T follicular helper cell (primary cell): ENCODE measurements at places on chromosomes 12 and 14.
A peak's percentile ranks its signal among the peaks of the same experiment; 100 is the strongest.

- DNase-seq = no peak
These were observed 737.9 kb downstream of the GALC start for GRCh38 chr14:87255058-87255457.

DNA sequence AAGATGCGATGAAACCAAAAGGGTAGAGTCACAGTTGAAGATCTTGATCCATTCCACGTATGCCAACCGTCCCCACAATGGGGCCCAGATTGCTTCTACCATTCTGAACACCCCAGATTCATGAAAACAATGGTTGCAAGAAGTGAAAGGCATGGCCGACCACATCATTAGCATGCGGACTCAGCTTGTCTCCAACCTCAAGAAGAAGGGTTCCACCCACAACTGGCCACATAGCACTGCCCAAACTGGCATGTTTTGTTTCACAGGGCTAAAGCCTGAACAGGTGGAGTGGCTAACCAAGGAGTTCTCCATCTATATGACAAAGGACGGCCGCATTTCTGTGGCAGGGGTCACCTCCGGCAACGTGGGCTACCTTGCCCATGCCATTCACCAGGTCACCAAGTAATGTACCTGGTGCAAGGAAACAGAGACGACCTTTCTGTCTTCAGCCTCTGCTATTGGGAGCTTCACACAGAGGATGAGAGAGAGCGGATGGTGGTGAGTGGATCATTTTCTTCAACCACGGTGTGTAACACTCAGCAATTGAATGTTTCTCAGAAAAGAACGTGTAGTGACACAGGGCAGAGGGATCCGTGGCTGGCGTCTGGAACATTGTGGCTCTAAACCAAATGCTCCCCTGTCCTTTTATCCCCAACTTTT lies 26.8 kb upstream of the CLEC2D start:
- no peak for DNase-seq

- DNase-seq = no peak
These were observed 23.1 kb downstream of the AEBP2 start for GRCh38 chr12:19462406-19462805.

GRCh38 chr12:52056801-52057637 lies 5.8 kb downstream of the NR4A1 start:
- DNase-seq = no peak

DNA sequence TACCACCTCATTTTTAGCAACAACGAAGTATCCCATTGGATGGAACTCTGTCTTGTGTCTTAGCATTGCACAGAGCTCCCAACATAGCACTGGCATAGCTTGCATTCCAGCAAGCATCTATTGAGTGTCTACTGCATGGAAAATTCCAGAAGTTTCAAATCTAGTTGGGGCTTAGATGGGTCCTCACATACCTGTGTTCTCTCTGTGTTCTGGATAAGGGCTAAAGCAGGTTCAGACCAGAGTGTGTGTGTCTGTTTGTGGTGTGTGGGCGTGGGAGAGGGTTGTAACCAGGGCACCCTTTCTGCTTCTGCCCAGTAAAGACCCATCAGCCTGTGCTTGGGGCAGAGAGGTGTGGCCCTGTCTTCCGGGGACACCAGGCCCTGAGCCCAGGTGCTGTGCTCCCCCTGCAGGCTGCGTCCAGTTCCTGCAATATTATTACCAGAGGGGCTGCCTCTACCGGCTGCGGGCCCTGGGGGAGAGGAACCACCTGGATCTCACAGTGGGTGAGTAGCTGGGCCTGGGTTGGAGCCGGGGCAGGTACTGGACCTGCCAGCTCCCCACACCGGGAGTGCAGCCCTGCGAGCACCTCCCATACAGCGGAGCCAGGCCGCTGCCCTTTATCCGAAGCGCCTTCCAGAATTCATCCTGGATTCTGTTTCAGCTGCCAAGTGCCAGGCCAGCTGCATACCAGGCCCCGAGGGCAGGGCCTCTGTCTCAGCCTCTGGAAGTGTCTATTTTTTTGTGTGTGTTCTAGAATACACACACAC lies 20.3 kb downstream of the RHOF start:
- peak; percentile 68 for DNase-seq

DNA sequence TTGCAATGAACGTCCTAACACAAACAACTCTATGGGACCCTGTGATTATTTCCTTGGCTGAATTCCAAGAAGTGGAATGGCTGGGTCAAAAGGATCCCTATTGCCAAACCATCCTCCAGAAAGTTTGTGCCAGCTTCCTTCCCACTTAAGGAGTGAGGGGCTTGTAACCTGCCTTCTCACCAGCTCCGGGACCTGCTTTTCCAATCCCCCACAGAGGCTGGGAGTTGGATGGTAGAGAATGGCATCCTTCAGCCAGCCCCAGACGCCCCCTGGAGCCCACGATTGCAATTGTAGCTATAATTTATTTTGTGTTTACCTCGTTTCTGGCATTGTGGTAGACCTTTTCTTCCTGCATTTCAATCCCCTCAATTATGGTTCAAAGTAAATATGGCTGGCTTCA lies 9.7 kb upstream of the ZDHHC22 start:
- DNase-seq = no peak

GRCh38 chr12:130955238-130955816 lies 1.6 kb downstream of the ADGRD1 start:
- DNase-seq = no peak

- no peak for DNase-seq
These were observed 27.1 kb upstream of the NR2C1 start for GRCh38 chr12:95100264-95101190.

DNA sequence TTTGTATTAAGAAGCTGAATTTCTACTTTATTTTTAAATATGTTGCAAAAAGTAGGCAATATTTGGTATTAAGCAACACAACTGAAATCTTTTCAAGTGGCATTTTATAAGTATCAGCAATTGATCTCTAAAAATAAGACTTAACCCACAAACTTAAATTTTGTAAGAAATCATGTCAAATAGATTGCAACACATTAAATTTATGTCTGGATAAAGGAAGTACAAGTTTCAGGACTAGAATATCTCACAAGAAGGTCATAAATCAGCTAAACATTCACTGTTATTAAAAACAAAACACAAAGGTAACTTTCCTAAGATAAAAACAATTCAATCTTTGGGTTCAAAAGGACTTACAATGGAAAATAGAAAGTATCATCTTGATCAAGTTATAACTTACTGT lies 32.8 kb downstream of the CPNE8 start:
- no peak for DNase-seq

DNA sequence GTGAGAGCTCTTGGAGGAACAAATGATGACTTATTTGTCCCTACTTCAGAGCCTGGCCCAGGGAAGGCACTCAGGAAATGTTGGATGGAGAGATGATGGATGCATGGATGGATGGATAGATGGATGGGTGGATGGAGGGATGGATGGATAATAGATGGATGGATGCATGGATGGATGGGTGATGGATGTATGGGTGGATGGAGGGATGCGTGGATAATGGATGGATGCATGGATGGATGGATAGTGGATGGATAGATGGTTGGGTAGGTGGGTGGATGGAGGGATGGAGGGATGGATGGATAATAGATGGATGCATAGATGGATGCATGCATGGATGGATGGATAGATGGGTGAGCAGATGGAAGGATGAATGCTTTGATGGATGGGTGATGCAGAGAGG lies 23.2 kb downstream of the GPR68 start:
- no peak for DNase-seq

GRCh38 chr12:132276827-132277373 lies 52.5 kb downstream of the GALNT9 start:
- no peak for DNase-seq

DNA sequence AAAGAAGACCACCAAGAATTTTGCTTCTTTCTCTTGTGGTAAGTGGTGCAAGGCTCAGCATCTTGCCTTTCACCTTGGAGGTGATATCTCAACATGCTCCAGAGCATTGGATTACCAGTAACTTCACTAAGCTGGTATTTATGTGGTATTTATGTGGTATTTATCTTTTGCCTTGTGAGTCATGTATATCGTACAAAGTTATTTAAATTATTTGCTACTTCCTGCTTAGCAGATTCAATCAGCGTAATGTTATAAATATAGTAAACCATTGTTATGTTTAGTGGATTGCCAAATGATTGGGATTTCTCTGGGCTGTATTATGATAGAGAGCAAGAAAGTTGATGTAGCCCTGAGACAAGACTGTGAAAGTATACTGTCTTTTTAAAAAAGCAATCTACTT lies 366.4 kb downstream of the IPO8 start:
- no peak for DNase-seq

DNA sequence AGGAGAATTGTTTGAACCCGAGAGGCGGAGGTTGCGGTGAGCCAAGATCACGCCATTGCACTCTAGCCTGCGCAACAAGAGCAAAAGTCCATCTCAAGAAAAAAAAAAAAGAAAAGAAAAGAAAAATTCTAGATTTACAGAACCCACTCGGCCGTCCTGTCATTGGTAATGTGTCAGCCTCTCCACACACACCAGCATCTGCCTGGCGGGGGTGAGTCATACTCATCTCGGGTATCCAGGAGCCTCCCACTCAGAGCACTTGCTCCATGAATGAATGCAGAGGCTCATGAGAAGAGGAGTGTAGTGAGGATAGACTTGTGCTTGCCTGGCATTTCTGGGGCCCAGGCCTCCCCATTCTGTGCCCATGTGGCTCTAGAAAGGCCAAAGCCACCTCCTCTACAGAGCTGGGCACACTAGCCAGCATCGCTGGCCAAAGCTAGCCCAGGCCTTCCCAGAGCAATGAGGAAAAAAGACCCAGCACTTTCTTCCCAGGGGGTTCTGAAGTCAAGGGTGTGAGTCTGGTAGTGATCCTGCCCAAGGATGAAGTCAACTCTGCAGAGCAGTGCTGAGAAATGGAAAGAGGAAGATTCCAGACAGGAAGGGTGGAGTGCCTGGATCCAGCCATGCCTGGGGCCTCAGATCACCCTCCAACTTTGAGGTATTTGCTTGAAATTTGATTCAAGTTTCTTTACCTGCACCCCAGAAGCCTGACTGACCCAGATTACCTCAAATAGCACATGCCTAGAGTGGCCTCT lies 31.2 kb upstream of the KLC1 start:
- no peak for DNase-seq

DNA sequence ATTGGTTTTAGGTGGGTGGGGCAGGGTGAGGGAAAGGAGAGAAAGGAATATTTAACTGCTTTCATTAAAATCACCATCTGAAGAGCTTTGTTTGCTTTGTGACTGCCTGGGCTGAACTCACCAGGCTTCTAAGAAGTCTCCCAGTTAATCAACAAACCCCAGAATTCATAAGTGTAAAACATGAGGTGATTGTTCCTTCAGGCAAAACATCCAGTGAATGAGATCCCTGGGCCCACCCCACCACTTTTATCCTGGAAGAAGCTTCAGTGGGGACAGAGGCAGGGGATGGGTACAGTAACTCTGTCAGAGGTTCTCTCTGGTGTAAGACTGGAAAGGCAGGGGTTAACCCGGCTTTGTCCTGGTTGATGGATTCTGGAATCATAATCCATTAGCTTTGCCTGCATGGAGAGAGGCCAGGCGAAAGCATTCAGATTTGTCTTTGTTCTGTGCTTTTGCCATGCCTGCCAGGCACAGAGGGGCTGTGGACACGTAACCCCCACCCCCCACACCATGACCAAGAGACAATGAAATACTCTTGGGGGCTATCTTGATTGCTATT lies 16.7 kb downstream of the PDE1B start:
- no peak for DNase-seq

DNA sequence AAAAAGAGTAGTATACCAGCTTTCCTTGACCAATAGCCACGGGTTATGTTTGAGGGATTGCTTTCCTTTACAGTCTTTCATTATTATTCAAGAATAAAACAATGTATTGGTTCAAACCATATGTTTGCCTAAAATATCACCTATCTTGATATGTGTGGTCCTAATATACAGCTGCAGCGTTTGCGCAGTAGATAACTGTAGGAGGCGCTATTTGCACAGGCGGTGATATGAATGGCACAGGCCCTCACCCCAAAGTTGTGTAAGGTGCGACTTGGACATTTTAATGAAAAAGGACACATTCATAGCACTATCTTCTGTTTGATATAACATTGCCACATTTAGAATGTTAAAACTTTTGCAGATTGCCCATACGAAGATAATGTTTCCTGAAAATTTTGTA lies 298.4 kb downstream of the TRHDE start:
- DNase-seq = no peak

GRCh38 chr12:124049451-124050094 lies 76.6 kb downstream of the ZNF664 start:
- DNase-seq = no peak

DNA sequence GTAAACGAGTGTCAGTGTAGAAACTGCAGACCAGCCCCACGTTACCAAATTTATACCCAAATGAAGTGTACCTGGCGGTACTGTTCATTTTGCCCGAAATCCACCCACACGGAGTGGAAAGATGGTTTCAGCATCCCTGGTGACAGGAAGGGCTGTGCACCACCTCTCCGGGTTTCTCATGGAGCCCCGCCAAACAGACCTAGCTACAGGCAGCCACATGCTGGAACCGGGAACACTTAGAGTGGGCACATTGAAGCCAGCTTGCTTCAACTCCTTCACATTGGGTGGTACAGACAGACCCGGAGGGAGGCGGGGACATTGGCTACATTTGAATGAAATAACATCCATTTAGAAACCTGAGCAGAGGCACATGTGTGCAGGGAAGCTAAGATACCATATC lies 84.4 kb downstream of the PPP2R5C start:
- no peak for DNase-seq

DNA sequence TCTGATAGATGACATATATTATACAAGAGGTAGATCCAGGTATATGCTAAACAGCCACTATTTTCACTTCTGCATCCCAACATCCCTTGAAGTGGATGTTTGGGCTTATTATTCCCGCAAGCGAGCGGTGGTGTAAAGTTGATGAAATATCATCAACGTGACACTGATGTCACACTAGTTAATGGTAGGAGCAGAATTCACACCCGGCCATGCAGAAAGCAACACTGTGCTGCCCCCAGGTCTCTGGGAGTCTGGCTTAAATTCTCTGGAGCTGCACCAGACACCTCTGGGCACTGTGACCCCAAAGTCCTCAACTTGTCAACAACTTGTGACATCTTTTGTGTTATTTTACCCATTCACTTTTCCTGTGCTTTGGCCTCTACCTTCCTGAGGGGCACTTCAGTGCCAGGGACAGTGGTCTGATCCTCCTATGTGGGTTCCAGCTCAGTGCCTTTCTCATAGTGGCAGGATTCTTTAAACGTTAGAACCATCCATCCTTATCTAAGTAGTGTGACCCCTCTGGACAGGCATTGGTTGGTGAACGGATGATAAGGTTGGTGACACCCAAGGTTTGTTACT lies 952 bp downstream of the DRAM1 start:
- DNase-seq = no peak

GRCh38 chr12:116916122-116916521 lies 5.4 kb downstream of the FBXW8 start:
- DNase-seq = no peak

- DNase-seq = no peak
These were observed 901.6 kb downstream of the BCL11B start for GRCh38 chr14:98370352-98370751.
